ENCODE measurements at places on chromosomes 6 and 20.

DNA sequence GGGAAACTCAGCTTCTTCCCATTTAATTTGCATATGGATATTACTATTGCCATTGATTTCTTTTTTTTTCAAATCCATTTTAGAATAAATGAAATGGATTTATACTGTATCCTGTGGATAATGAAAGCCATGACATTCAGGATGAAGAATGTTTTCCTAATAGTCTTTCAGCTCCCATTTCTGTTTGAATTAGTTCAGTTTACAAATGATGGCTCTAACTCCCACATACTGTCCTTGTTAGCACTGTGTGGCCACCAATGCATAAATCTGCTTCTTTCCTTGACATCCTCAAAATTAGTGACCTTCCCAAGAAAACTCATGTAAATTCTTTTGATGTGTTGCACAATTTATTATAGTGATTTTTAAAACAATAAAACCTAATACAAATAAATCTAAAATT lies 693.2 kb upstream of the GJE1 start:
- no peak for DNase-seq

DNA sequence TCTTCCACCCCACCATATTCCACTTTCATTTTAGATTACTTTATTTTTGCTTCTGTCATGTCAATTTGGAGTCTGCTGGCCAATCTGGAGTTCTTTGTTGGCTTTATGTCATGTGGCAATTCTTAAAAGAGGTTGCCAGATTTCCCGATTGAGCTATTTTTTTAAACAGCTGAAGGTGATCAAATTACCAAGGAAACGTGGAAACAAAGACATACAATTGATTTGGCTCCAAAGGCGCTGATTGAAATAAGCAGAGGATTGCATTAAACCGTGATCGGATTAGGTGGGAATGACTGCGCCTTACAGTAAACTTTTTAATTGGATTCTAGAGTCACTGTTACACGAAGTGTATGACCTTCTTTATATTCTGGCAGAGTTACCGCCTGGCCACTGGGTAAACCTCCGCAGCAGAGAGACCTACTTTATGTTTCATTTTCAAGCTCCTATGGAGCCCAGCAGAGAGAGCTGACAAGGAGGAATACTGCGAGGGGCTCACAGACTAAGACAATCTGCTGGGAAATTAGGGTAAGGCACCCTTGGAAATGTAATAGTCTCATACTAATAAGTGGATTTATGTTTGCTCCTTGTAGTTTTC lies 37.9 kb downstream of the SIM1 start:
- DNase-seq = no peak

- no peak for DNase-seq
These were observed 199.8 kb upstream of the DEFB112 start for GRCh38 chr6:50249493-50249892.

DNA sequence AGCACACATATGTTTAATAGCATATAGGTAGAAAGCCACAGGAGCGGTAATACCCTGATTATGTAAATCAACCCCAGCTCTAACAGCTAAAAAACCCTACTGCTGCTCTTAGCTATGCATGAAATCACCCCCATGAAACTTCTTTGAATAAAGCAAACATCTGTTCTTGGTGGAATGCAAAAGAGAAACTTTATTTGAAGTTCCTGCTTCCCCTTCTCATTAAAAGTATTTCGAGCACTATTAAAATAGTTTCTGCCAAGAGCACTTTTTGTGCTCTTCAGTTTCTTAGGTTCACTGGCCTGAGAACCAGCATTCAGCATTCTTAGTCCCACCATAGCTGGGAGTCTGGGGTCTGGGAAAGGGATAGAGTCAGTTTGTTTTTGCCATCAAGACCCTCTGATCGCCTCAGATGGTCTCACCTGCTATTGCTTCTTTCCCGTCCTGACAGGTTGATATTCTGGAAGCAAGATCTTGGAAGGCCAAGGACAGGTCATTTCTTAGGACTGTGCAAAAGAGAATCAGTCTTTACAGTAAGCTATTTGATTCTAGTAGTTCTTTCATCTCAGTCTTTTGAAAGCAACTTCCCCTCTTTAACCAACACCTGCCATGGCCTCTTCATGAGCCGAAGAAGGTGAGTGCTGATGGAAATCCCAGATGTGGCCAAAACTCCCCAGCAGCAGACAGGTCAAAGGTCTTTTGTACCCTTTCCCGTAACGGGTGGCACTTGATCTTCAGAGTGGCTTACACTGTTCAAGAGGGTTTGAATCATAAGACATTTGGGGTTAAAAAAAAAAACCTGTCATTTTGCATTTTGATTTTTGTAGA lies 76.5 kb upstream of the TMEM170B start:
- no peak for DNase-seq

GRCh38 chr6:166565084-166565967 lies 21.2 kb downstream of the RAMACL start:
- DNase-seq = no peak

GRCh38 chr6:99187429-99187828 lies 162.0 kb downstream of the FAXC start:
- DNase-seq = no peak

DNA sequence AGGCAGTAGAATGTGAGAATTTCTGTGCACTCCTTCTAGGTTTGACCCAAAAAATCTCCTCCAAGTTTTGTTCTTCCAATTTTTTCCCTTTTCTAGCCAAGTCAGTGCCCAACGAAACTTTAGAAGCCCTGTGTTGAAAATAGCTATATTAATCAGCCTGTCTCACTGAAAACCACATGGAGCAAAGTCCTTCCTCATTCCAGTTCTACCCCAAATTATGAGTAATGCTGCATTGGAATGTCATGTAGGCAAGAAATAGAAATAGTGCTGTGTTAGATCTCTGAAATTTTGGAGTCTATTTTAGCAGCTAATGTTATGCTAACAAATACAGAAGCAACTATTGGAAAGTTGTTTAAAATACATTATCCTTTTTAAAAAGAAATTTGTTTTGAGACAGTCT lies 725.5 kb downstream of the TBC1D32 start:
- peak; percentile 18 for DNase-seq

DNA sequence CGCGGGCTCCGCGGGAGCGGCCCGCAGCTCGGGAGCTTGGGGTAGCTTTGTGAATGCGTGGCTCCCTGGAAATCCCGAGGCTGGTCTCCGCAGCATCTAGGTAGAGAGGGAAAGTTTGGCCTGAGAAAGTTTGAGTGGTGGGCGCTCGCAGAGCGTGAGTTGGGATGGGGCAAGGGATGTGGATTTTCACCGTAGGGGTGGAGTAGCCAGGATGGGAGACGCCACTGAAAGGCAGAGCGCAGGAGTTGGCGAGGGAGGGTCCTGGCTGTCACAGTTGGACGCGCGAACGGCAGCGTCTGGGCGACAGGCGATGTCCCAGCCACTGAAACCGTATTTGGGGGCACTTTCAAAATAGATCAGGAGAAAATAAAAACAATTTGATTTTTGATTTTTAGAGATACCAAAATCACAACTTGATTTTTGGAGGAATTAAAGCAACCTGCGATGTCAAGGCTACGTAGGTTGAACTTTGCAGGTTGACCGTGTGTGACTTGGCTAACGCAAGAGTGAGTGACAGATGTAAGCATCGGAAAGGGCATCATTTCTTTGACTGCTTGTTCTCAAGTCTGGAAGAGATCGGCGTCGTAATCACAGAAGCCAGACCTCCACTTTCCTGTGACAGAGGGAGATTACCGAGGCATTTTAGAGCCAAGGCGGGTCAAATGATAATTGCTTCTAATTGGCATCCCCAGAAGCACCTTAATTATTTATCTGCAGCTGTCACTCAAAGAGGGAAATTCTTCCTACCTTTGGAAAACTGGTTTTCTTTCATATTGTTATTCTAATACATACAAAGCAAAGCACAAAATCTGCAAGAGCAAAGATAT lies 646 bp downstream of the HEY2 start:
- DNase-seq = no peak

GRCh38 chr6:166643891-166644590 lies 17.0 kb upstream of the RPS6KA2 start:
- DNase-seq = no peak

- no peak for DNase-seq
These were observed 34.4 kb downstream of the EDN3 start for GRCh38 chr20:59334651-59335300.

GRCh38 chr6:161446296-161446925 lies 172.6 kb upstream of the AGPAT4 start:
- no peak for DNase-seq

DNA sequence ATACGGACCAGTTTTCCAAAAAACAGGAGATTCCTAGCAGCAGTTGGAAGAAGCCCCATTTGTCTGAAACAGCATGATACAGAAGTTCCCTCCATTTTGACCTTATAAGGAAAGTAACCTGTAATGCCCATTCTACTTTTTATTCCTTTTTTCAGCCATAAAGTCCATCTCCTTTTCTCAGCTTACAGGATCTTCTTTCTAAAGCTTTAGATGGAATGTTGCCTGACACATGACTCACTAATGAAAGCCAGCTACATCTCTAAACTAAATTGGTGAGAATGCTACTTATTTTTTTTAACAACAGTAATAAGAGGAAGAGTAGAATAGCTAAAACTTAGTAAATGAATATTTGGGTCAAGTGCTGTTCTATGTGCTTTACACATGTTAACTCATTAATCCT lies 234.1 kb downstream of the CDH26 start:
- no peak for DNase-seq
